ENCODE measurements at places on chromosomes 1 and 21. TPM values are rescaled to one million over a fixed set of nuclear protein-coding genes. Genes with fewer than 3 reads are reported as not detected.

DNA sequence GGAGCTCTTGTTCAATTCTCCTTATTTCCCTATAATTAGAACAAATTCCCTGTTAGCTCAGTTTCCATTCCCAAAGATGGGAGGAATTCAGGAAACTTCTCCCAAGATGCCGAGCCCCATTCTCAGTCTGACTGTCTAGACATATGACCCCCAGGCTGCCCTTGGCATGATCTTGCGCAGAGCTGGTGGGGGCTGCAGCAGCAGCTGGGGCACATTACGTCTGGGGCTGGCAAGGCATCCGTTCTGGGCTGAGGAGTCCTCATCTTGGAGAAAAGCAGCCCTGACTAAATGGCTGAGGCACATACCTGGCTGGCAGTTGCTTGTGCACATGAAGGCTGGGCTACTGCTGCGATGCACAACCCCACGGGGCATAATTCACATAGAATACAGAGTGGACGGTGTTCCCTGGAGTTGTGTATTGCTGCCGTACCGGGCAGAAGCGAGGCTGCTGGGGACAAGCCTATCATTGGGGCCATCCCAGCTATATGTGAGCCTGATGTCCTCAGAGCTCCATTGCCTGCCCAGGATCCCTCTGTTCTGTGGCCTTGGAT lies 36.4 kb upstream of the TRABD2B start:
- no peaks in the 10 kb centered on the region for H3K27me3 ChIP-seq
- H3K4me1 ChIP-seq, result no peaks in the 10 kb centered on the region
- no peak overlapping the region for H3K27ac ChIP-seq

DNA sequence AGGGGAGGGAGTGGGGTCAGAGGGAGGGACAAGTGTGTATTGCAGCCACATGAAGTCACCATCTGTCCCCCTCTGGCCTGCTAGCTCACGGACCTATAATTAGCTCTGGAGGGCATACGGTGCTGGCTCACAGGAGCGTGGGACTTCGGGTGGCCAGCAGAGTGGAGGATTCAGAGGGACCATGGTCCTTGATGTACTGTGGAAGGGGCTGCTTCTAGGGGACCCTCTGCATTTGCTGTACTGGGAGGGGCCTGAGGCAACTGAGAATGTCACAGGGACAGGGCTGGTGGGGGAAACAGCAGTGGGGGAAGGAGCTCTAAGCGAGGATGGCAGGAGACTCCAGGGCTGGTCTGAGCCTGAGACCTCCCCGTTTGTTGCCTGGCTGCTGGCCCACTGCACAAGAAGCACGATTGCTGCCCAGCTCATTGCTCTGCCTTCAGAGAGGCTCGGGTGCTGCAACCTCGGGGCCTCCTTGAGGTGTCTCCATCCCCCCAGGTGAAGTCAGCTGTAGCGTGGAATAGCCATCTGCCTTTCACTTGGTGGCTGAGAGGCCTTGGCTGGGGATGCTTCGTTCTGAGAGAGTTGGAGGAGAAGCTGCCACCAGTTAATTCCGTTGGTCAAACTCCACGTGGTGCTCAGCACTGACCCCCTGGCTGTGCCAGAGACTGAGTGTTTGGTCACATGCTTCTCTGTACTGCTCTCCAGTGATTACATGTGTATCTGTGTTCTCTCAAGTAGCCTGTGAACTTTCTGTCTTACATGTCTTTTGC lies 2.7 kb downstream of the PPFIA4 start:
- H3K4me3 ChIP-seq, result no peak overlapping the region
- H3K4me1 ChIP-seq, result peaks cover 5% of the 10 kb centered on the region
- no peaks in the 10 kb centered on the region for H3K27me3 ChIP-seq
- DNase-seq, result no peak
- no peaks in the 10 kb centered on the region for H3K36me3 ChIP-seq

GRCh38 chr21:38848187-38848609 lies 42.5 kb downstream of the ETS2 start:
- H3K4me3 ChIP-seq, result no peak overlapping the region
- no peaks in the 10 kb centered on the region for H3K27me3 ChIP-seq
- DNase-seq, result no peak
- H3K36me3 ChIP-seq, result no peaks in the 10 kb centered on the region

DNA sequence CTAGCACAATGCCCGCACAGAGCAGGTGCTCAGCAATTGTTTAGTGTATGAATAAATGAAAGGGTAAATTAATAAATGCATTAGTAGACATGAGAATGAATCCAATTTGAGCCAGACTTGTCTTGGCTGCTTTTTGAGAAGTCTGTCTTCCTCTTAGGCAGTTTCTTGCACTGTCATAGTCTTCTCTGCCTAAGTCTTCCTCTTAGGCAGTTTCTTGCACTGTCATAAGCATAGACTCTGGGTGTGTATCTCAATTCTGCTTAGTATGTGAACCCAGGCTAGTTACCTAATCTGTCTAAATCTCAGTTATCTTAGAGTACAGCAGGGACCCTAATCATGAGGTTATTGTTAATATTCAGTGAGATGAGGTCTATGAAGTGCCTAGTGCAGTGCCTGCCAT lies 27.2 kb downstream of the NHLH2 start:
- no peaks in the 10 kb centered on the region for H3K36me3 ChIP-seq
- DNase-seq, result no peak

DNA sequence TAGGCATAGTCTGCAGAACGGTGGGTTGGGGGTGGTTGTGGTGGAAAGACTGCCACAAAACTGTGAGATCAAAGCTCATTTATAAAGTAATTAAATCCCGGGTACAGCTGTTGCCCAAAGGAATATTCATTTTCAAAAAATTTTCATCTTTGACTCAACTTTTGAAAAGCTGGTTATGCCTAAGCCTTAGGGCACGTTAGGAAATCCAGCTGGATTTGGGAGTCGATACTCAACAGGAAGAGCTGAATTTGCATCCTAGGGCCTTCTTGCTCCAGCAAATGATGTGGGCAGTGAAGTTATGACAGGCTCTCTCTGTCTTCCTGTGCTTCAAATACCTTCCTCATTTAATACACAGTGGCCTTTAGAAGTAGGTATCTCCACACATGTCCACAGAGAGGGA lies 31.7 kb downstream of the ZP4 start:
- no peaks in the 10 kb centered on the region for H3K36me3 ChIP-seq
- no peak overlapping the region for H3K27ac ChIP-seq
- H3K27me3 ChIP-seq, result no peaks in the 10 kb centered on the region
- no peaks in the 10 kb centered on the region for H3K4me1 ChIP-seq

- H3K27ac ChIP-seq, result no peak overlapping the region
- H3K4me1 ChIP-seq, result peaks cover 12% of the 10 kb centered on the region
- H3K36me3 ChIP-seq, result no peaks in the 10 kb centered on the region
- H3K27me3 ChIP-seq, result no peaks in the 10 kb centered on the region
These were observed 4.1 kb downstream of the FLVCR1 start for GRCh38 chr1:212862111-212862690.

- H3K27ac ChIP-seq, result no peak overlapping the region
- no peaks in the 10 kb centered on the region for H3K27me3 ChIP-seq
- H3K4me1 ChIP-seq, result no peaks in the 10 kb centered on the region
These were observed 84.0 kb downstream of the RAVER2 start for GRCh38 chr1:64828829-64829228.

Gene KCNJ9
- not detected for total RNA-seq

Gene KCNC4
- total RNA-seq, result 10.0 TPM

Gene PCNX2
- total RNA-seq, result 8.0 TPM

Gene PRAMEF9
- not detected for total RNA-seq

Gene AMPD1
- total RNA-seq, result not detected

Measured in pancreas (tissue), 10 donors.